Astrocyte (in vitro differentiated cells and primary cell): ENCODE measurements at places on chromosomes 2 and 18.

GRCh38 chr18:55326134-55326533 lies 261.9 kb downstream of the TCF4 start:
- no peak for DNase-seq

- no peak for DNase-seq
Observed at GRCh38 chr2:190603374-190603773, 45.5 kb upstream of the NAB1 start.

- DNase-seq: peak; percentile 66
Observed at GRCh38 chr2:63849381-63850203, 7.9 kb downstream of the UGP2 start.

GRCh38 chr2:3131636-3132326 lies 245.8 kb downstream of the EIPR1 start:
- DNase-seq: no peak

DNA sequence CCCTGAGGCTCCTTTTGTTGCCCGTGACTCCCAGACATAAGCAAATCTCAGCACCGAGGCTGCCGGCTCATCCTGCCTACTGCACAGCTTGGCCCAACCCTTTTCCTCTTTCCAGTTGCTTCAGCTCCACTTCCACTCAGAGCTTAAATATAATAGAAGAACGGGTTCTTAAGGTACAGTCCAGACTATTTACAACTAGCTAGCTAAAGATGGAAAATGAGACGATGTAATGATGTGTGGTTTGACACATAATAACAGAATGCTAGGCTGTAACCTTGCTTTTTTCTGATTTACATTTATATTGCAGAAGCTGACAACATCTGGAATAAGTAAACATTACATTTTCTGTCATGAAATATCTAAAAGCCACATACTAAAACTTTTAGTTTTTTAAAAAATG lies 26.9 kb upstream of the ATP9B start:
- DNase-seq: no peak
